ENCODE measurements at places on chromosomes 3 and 15.
A peak's percentile ranks its signal among the peaks of the same experiment; 100 is the strongest.

DNA sequence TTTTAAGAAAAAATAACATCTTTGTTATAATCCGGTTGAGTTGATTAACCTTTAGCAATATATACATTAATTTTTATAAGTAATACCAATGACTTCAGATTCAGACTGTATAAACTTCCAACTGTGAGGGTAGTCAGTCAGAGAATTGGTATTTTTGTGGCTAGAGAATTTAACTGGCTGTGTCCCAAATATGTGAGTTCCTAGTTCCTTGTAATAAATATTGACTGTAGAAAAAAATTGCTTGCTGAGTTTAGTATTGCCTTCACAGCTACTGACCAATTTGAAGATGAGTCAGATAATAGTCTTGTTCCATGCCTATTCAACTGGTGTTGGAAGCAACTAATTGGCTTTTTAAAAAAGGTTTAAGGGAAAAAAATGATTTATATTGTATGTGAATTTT is 210.8 kb downstream of the GAP43 start:
- no peak for DNase-seq

GRCh38 chr3:37833302-37834186 is 28.1 kb upstream of the CTDSPL start:
- DNase-seq: peak; percentile 25

DNA sequence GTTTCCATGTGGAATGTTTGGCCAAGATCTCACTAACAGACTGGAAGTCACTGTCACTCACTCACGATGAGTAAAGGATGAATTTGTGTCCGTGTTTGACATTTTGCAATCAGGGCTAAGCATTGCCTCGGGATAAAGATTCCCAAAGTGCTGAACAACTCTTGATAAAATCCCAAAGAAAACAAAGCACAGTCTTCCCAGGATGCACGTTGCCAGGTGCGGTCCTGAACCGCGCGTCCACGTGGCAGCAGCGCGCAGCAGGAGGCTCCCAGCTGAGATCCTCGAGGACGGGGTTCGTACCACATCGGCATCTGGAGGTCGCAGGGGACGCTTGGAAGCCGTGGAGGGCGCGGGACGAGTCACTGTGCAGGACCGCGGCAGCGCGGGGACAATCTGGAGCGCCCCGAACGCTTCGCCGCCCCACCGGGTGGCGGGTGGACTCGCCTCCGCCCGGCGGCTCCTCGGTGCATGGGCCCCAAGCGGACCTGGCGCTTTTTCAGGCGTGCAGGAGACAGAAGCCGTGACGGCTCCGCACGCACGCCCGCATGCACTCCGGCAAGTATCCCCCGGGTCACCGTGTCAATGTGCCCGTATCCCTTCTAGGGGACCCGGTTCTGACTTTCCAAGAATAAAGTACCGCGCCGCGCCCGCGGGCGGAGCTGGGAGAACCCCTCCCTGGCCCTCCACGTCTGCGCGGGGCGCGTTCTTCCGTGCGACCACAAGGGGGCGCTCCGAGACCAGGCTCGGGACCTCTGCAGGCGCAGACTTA is 17.7 kb downstream of the CPN2 start:
- DNase-seq: no peak

DNA sequence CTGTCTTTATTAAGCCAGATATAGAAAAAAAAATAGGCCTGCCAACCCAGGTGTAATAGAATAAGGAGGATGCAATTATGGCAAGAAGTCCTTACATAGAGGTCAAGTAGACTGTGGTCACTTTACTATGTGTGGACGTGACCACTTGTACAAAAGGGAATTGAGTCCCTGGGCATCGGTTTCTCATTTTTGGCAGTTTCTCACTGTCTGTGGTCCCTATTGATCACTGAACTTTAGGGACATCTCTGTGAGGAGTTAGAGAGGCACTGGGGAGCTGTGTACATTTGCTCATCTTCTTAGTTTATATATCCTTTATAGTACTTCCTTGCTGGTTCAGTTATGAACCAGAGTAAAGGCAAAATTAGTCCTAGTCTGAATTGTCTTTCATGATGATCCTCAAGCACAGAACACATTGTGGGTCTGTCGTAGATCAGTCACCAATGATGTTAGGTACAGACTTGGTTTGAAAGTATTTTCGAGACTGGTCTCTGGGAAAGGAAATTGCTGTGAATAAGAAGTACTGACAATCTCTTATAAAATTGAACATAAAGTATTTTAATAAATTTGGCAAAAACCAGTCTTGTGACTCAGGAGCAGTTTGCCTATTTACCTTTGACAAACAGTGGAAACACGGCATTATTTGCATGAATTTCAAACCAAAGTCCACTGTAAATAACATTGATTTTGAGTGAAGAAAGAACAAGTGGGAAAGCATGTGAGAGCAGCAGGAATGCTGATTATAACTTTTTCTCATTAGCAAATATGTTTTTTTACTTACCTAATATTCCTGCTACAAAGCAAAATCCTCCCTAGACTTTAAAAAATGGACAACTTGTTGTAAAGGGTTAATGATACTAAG is 218.9 kb upstream of the DPH6 start:
- DNase-seq: peak; percentile 2

DNA sequence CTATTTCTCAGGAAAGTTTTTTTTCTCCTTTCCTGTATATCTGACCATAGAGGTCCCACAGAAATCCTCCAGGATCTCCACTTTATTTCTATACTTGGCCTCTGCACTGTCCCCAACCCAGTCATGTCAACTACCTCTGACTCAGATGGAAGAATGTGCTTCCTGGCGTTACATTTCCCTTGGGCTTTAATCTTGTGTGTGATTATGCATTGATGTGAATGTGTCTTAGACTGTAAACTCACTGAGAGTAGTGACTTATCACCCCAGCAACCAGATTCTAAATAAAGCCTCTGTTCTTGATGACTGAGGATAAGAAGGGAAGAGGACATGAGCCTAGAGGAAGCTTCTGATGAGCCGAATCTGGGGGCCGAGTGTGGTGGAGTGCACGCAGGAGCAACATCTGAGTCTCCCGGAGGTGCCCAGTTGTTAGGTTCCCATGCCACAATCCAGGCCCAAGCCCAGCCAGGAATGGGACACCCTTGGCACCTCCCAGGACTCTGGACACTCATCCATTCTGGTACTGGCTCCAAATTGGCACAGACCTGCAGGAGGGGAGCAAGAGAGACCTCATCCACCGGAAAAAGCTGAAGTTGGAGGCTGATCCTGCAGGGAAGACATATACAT is 32.1 kb upstream of the HEG1 start:
- DNase-seq: no peak

DNA sequence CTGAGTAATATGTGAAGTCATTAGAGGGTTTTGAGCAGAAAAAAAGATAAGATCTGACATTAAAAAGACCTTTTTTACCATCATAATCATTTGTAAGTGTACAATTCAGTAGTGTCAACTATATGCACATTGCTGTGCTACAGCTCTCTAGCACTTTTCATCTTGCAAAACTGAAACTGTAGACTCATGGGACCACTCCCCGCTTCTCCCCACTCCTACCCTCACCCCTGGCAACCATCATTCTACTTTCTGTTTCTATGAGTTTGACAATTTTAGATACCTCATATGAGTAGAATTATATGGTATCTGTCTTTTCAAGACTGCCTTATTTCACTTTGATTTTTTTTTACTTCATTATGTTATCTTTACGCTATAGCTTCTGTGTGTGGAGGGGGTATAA is 112.8 kb downstream of the NSUN3 start:
- DNase-seq: no peak

- peak; percentile 47 for DNase-seq
Observed at GRCh38 chr3:179852142-179852905, 184.4 kb downstream of the PEX5L start.

- DNase-seq: peak; percentile 80
Observed at GRCh38 chr15:36501063-36501678, 78.3 kb upstream of the CDIN1 start.

GRCh38 chr15:97053635-97054034 is 723.1 kb downstream of the NR2F2 start:
- DNase-seq: no peak

GRCh38 chr3:67923796-67924195 is 269.4 kb upstream of the SUCLG2 start:
- no peak for DNase-seq

GRCh38 chr3:175199961-175200360 is 340.8 kb downstream of the NAALADL2 start:
- no peak for DNase-seq

DNA sequence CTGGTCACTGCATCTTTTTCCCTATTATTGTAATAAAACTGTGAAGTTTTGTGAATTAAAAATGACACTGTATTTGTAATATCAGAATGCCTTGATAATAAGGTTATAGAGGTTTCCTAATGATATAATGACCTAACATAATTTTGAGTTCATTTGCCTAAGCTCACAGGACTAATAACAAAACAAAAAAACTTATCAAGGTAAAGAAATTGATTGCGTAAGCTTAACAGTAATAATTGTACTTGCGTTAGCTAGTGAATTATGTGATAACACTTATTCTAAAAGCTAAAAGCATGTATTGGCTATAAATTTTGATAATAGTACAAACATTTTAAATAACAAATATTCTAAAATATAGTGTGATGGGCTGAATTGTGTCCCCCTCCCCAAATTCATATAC is 112.6 kb downstream of the LEKR1 start:
- DNase-seq: no peak

- DNase-seq: no peak
Observed at GRCh38 chr3:148789146-148789545, 38.5 kb upstream of the CPB1 start.

GRCh38 chr3:12138044-12138443 is 20.7 kb downstream of the TIMP4 start:
- DNase-seq: peak; percentile 3

DNA sequence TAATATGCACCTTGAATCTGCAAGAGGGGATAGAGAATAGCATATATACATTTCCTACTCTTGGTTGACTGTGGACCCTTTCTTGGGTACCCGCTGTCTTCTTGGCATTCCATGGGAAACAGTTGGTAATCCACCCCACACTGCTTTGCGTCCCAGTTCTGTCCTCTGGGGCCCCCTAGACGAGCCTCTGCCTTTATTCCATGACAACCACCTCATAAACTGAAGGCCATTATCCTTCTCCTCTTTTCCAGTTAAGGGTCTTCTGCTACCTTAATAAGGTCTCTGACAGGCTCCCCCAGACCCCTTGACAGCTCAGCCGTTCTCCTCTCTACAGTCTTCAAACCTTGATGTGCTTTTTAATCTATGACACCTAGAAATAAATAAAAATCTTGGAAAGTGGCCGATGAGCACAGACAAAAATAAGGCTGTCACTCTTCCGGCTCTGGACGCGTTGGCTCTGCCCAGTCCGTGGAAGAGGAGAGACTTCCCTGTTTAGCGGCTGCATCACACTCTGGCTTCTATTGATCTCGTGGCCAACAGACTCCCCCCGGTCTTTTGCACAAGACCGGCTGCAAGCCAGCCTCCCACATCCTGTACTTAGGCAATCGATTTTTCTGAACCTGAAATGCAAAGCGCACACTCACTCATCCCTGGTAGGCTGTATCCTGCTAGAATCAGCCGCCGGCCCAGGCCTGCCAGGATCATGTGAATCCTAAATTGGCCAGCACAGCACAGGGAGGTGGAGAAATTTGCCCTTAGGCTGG is 251.0 kb upstream of the TLE3 start:
- no peak for DNase-seq

DNA sequence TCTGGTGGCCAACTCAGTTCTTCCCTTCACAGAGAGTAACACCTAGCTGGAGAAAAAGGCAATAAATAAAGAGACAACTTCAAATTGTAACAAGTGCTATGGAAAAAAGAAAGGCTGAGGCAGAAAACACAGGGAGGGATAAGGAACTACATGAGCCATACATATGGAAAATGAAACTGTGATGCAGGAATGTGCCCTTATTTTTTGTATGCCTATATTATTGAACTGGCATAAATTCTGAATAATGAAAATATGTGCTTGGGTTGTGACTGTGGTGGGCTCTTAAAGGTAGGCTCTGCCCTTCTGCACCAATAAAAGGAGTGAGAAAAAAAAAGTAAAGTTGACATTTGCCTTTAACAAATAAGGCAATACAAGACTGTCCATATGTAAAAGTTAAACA is 19.6 kb downstream of the FHIT start:
- DNase-seq: no peak

- no peak for DNase-seq
Observed at GRCh38 chr3:153289334-153289808, 127.3 kb downstream of the RAP2B start.

- DNase-seq: no peak
Observed at GRCh38 chr15:101183931-101184305, 67.9 kb downstream of the CHSY1 start.

DNA sequence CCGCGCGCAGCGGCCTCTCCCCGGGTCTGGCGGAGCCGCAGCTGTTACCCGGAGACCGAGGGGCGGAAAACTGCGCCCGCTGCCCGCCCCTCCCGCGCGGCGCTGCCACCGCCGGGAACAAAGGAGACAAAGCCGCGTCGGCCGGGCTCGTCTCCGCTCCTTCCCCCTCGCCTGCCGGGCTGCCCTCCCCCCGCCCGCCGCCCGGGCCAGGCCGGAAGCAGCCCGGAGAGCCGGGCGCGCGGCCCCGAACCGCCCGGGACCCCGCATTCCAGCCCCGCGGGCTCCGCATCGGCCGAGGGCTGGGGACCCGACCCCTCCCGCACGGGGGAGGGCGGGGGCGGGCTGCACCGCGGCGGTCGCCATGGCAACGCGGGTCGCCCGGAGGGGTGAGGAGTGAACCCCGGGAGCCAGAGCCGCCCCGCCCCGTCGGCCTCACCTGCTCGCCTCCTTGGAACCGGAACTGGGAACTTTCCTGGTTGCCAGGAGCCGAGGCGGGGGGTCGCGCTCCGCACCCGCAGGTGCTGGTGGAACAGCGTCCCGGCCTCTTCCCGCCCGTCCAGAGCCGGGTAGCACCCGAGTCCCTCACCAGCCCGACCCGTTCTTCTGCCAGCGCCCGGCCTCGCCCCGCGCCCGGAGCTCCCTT is 448 bp downstream of the PLXNB1 start:
- peak; percentile 74 for DNase-seq

- no peak for DNase-seq
Observed at GRCh38 chr3:133138017-133138416, 99.8 kb downstream of the TMEM108 start.

DNA sequence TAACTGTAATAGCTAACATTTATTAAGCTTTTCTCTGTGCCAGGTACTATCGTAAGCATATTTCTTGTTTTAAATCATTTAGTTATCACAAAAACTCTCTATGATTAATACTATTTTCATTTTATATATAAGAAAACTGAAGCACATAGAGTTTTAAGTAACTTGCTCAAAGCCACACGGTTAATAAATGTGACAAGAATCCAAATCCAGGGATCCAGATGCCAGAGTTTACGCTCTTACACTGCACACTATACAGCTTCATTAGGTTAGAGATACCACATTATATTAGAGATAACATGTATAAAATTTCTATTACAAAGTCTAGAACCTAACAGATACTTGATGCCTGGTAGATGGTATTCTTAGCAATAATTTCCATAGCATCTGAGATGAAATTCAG is 265.2 kb downstream of the SHOX2 start:
- DNase-seq: no peak

DNA sequence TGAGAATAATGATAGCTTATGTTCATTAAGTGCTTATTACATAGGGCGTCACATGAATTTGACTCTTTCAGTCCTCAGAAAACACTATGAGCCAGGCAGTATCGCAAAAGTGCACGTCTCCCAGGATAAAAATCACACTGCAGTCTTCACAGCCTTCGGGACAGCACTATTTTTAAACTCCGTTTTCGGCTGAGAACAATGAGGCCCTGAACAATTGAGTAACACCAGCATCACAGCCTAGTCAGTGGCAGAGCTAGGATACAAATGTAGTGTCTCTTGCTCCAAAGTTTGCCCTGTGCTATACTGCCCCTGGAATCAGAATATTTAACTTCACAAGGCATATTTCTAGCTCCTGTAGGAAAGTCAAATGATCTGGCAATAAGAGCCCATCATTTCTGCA is 852.1 kb upstream of the SEMA6D start:
- no peak for DNase-seq

- DNase-seq: no peak
Observed at GRCh38 chr3:107870096-107870495, 220.7 kb downstream of the CD47 start.
